ENCODE measurements at places on chromosomes 5 and 9. TPM values are rescaled to one million over a fixed set of nuclear protein-coding genes. Genes with fewer than 3 reads are reported as not detected.

HTR4 gene
- not detected for total RNA-seq

TRPM6 gene
- not detected for total RNA-seq

EIF4E1B gene
- not detected for total RNA-seq

CYSRT1 gene
- total RNA-seq: 0.32 TPM

EQTN gene
- not detected for total RNA-seq

PCDHB10 gene
- total RNA-seq: not detected

BTNL9 gene
- total RNA-seq: not detected

PCDHGB2 gene
- total RNA-seq: not detected

OR13F1 gene
- not detected for total RNA-seq

LCN2 gene
- total RNA-seq: not detected

NOTCH1 gene
- total RNA-seq: 48.2 TPM

SPINK6 gene
- total RNA-seq: not detected

PCDHB13 gene
- total RNA-seq: not detected

HTR1A gene
- not detected for total RNA-seq

C5orf46 gene
- not detected for total RNA-seq

SLCO4C1 gene
- total RNA-seq: 0.29 TPM

FBXL17 gene
- total RNA-seq: 3.6 TPM
